ENCODE measurements at places on chromosomes 5 and 9.

DNA sequence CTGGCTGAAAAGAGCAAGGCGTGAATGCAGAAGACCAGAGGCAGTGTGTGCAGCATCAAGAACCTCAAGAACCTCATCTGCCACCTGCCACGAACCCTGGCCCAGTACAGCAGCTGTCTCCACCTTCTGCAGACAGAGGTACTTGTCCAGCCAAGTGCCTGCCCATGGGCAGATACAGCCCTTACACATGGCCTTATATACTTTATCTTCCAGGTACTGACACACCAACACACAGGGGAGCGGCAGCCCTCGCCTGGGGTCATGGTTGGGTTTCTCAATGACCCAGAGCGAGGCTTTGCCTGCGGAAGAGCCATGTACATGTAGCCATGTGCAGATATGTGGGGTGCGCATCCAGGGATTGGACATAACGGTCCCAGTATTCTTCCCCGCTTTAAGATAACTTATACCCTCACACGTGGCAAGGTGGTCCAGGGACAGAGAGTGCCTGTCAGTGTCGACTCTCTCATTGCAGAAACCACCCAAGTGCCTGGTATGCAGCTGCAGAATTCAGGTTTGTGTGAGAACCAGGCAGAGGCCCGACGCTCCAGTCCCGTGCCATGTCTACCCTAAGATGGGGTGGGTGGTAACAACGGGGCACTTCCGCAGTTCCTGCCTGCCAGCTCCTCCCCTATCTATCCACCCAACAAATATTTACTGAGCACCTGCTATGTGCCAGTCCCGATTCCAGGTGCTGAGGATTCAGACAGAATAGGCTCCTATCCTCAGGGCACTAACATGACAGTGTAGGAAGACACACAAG lies 206.9 kb downstream of the FSTL4 start:
- DNase-seq: no peak

- no peak for DNase-seq
Measured at GRCh38 chr9:37582548-37583157, 6.5 kb upstream of the FBXO10 start.

GRCh38 chr5:10969684-10970180 lies 208.7 kb upstream of the DAP start:
- no peak for DNase-seq

DNA sequence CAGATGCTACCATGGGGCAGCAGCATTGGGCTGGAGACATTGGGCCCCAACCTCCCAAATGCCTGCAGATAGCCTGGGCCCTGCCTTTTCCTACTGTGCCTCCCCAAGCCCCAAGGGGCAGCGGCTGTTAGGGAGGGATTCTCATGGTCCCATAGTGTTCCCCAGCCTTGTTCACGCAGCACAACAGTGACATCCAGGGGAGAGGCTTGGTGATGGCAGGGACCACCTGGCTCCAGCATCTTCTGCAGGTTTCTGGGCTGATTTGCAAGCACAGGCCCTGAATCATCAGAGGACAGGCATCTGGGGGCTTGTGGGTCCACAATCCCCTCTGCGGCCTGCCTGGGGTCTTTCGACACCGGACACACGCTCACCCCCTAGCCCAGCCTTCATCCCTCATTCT lies 354.6 kb downstream of the SLIT3 start:
- DNase-seq: no peak

DNA sequence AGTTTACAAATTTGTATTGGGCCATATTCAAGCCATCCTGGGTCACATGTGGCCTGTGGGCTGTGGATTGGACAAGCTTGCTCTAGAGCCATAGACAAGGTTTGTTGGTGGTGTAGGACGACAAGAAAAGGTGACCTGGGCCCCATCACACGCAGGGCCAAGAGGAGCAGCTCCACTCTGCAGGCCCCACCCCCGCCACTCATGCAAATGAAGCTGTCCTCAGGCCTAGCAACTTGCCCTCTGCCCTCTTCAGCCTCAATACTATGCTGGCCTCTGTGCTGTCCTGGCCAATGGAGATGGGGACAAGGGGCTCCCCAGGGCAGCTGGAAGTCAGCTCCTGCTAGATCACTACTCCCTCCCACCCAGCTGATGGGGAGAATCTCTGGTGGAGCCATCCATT lies 55.2 kb upstream of the TMEM252 start:
- no peak for DNase-seq

GRCh38 chr5:172637110-172637580 lies 3.9 kb upstream of the NEURL1B start:
- DNase-seq: no peak

GRCh38 chr5:1195439-1195838 lies 6.0 kb upstream of the SLC6A19 start:
- DNase-seq: no peak

DNA sequence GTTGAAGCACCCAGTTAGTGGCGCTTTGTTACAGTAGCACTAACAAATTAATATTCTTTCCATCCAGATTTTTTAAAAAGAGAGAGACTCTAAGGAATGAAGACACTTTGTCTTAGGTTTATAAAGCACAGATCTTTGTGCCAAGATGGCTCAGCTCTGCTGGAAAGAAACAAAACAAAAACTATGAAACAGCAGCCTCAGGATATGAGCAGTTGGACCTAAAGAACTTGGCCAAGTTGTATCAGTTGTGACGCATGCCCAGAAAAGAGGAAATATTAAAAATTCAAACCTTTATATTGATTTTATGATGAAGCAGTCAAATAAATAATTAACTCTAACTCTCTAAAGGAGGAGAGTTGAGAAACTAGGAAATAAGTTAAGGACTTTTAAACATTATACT lies 427.2 kb downstream of the SPOCK1 start:
- no peak for DNase-seq

GRCh38 chr5:135217669-135218485 lies 181.2 kb downstream of the MACROH2A1 start:
- no peak for DNase-seq

GRCh38 chr5:55993731-55994494 lies 850 bp downstream of the IL6ST start:
- DNase-seq: no peak

DNA sequence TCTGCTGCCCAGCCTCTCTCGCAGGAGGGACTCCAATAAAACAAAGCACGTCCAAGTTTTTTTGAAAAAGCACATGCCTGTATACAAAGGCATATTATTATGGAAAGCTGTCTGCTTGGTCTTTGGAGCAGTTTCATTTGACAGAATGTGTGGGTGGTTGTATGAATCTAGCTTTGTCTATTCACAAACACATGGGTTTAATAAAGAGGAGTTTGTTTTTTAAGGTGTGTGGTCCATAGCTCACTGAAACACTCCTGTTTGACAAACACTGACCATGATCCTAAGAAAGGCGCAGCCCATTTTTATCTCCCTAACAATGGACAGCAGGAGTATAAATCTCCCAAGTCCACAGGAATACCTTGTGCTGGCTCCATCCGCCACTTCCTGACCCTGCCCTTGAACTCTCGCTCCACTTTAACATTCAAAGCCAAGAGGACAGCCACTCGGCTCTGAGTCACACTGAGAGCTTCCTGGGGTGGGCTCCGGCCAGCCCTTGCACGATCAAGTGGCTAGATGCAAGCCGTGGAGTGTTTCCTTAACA lies 371.9 kb downstream of the EBF1 start:
- no peak for DNase-seq

DNA sequence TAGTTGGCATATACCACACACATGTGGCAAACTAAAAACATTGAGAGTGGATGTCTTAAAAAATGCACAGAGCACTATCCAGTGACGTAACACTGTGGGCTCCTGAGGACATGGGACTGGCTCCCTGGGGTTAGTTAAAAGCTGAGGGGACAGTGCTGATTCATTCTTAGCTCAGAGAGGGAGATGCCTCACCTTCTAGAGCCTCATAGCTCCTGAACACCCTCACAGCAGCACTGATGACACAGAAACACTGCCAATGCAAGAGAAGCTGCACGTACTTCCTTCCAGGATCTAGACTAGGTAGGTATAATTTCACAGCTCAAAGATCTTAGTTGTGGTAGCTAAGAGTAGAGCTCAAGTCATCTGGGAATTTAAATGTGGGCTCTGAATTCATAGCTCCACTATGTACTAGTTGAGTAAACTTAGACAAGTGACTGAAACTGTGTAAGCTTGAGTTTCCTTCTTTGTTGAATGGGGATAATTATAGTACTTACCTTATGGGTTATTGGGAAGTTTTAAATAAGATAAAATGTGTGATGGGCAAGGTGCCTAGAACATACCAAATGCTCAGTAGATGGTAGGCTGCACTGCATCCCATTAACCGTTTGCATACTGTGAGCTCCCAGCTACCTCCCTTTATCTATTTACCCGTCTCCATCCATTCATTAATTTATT lies 279.9 kb downstream of the ASTN2 start:
- no peak for DNase-seq

- DNase-seq: no peak
Measured at GRCh38 chr9:86778761-86779160, 168.5 kb downstream of the GAS1 start.

DNA sequence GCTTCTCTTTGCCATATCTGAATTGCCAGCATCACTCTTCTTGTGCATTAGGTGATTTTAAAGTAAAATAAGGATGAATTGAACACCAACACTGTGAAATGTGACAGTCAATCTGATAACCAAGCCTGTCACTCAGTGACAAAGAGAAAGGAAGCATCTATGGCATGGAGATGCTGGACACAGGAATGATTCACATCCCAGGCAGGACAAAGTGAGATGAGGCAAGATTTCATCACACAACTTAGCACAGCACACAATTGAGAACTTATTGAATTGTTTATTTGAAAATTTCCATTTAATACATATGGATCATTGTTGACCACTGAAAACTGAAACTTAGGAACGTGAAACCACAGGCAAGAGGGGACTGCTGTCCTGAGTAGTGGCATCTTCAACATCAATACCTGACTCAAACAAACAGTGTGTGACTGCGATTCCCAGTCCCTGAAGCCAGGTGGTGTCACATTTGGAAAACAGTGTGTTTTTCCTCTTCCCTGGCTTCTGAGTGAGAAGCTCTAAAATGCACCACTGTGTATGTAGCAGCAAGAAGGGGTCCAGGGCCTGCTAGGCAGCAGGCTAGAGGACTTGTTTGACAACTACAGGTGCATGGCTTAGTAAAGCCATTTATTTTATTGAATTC lies 10.7 kb downstream of the GAPT start:
- DNase-seq: no peak

- no peak for DNase-seq
Measured at GRCh38 chr9:101977614-101978210, 239.3 kb upstream of the GRIN3A start.

- no peak for DNase-seq
Measured at GRCh38 chr5:61402244-61402823, 70.3 kb downstream of the ZSWIM6 start.

DNA sequence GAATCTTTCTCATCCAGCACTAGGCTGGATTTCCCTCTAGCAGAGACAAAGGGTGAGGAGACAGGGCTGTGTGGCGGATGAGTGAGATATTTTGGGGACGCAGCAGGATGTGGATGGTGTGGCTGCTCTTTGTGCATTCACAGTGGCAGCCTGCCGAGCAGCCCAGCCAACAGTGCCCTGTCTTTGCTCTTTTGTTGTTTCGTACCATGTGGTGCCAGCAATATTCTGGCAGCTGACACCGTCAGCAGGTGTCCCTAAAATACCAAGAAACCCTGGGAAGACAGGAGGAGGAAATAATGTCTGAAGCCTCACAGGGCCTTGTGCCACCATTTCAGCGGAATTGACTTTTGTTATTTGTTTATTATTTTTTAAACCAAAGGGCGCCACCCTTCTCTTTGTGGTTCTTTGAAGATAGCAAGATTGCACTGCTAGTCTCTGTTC lies 141.4 kb downstream of the CCDC192 start:
- DNase-seq: no peak

DNA sequence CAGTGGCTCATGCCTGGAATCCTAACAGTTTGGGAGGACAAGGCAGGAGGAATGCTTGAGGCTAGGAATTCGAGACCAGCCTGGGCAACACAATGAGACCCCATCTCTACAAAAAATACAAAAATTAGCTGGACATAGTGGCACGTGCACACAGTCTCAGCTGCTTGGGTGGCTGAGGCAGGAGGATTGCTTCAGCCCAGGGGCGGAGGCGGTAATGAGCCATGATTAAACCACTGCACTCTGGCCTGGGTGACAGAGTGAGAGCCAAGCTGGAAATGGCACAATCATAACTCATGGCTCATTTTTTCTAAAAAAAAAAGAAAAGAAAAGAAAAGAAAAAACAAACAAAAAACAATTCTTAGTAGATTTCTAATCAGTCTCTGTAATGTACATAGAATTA lies 446.2 kb downstream of the ELAVL2 start:
- no peak for DNase-seq

DNA sequence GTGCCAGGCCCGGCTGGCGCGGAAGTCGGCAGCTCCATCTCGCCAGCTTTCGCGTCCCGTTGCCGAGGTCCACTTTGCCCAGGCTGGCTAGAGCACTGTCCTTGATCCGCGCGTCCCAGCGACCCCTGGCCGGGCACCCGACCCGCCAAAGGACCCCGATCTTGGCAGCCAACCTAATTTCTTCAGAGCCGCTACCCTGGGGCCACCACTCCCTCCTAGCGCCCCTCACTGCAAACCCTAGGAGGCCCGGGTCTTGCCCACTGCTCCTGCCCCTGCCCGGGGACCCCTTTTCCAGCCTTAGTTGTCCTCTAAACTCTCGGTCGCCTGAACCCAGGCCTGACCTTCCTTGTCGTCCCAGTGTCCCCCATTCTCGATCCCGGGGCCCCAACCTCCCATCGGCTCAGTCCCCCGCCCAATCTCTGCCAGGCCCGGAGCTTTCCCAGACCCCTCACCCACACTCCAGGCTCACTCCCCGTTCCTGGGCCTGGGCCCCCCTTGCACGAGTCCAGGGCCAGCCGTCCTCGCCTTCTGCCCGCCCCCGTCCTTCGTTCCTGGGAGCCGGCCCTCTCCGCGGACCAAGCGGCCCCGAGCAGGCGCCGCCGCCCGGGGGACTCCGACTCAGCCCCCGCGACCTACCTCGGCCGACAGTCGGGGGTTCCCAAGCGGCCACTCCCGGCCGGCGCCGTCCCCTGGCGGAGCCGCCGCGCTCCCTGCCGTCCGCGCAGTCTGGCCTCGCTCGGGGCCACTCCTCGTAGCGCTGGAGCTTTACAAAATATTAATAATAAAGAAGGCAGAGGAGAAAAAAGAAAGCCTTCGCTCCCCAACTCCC lies 701 bp upstream of the LMX1B start:
- DNase-seq: no peak

DNA sequence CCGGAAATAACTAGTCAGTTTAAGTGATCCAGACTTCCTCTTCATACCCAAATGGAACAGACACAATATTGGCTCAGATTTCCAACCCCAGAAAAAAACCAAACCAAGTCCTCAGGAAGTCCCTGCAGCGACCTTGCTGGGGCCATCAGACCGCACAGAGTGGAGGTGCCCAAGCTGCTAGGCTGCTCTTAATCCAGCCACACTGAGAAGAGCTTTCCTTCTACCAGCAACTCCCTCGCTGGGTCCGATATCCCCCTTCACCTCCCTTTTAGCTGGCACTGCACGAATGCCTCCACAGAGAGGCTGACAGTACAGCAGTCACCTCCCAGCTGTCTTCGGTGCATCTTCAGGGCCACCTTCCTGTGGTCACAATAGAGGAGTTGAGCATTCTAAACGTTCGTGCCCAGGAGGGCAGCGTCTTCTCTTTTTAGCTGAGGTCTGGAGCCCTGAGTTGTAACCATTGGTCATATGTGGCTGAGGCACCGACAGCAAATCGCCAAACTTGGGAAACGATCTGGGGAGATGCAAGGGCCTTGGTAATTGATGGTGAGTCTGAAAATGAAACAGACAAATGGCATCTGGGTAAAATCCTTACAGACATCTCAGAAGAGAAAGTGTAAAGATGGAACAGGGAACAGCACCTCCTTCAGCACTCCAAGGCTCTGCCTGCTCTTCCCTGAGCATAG lies 5.7 kb downstream of the NAIF1 start:
- no peak for DNase-seq

Data from HL-60 (cell line).